ENCODE measurements at places on chromosomes 12 and 14.
A peak's percentile ranks its signal among the peaks of the same experiment; 100 is the strongest.

- no peak for DNase-seq
These were observed 353.1 kb downstream of the NAV3 start for GRCh38 chr12:78183824-78184223.

DNA sequence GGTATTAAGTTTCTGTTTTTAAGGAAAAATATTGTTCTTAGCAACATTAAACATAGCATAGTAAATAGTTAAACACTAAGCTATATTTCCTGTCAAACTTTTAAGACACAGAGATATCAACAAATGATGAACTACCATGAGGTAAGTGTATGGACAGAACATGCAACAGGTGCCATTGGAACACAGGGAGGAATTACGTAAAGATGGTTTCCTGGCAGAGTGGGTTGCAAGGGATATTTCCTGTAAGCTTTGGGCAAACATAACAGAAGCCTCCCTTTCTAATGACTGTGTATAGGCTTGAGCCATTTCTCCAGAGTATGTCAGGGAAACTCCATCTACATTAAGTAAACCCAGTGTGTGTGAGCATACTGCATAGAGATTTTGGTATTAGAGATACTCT, 31.7 kb upstream of the HELB start:
- no peak for DNase-seq

DNA sequence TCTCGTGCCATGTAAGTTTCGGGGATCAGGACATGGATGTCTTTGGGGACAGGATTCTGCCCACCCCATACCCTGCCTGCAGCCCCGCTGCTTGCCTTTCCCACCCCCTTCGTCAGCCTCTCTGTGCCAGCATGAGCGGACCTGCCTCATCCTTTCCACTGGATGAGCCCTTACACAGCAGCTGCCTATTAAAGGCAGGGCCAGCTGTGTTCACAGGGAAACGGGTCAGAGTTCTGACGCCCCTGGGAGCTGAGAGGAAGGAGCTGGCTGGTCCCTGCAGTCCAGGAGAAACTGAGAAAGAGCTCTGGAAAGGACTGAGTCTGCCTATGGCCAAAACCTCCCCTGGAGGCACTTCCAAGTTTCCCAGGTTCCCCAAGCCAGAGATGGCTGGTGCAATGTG, 83.5 kb upstream of the NCOR2 start:
- no peak for DNase-seq

DNA sequence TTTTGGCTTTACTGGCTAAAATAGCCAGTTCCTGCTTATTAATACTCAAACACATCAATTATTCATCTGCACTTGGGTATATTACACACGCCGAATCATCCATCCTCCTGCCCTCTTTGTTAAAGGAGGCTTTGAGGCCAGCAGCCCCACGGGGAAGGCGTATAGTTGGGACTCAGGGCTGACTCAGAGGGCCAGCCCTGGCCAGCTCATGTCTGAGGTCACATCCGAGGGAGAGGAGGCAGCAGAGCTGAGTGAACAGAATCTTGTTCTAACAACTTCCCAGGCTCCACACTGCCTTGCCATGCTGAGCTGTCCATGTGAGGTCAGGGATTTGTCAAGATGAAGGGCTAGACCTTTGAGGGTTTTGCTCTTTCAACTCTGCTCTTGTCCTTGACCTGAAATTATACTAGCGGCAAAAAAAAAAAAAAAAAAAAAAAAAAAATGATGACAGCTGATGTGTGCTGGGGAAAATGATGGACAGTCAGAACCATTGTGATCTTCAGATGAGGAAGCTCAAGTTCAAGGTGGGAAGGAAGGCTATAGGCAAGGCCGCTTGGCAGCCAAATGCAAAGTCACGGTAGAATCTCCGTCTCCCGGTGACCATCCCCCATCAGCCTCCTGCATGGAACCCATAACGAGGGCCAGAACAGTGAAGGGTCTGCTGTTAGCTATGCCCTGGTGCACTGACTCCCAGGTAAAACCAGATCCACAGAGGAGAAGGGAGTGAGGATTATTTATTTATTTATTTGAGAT, 12.5 kb upstream of the MARK3 start:
- peak; percentile 69 for DNase-seq

DNA sequence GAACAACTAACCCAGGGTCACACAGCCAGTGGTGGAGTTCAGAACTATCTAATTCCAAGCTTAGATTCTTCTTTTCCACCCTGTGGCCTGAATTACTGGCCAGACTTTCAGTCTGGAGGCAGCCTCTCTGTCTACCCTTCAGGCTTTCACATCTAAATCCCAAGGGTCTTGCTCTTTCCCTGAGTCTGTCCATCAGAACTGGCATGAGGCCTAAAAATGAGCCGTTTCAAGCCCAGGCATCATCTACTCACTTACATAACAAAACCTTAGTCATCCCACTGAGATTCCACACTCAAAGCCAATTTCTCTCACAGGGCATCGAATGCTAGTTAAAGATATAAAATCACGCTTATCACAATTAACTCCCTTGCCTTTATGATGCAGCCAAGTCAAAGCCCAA, 1.3 kb upstream of the PTGDR start:
- DNase-seq, result no peak

DNA sequence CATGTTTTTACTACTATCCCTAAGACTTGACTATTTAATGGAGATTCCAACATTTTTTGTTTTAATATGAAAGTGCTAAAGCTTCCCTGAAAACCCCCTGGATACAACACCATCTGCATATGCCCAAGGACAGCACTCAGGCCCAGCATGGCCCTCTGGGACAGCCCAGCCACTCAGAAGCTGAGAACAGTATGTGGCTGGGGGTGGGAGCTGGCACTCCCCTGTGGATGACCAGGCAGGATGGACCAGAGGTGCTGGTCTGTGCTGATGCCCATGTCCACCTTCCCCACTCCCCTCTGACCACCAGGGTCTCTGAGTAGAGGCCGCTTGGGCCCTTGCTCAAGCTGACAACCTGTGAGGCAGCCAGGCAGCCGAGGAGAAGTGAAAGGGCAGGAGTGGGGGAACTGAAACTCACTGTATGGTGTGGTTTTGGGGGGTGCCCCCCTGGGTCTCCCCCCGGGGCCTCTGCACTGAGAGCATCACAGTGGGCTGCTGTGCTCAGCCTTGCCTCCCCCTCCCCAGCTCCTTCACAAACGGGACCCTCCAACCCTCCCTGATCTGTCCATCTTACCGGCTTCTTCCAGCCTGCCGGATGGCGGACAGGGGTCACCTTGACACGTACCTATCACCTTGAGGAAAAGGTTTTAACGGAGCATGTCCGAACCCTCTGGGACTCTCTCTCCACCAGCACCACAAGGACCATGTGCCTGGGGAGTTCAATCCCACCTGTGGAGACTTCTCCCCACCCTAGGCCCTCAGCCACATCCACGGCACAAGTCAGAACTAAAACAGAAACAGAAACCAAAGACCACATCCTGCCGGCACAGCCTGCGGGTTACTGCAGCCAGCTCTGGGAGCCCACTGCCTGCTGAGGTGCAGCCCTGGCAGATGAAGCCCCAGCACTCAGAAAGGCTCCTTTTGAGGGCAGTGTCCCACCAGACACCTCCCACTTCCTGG, at the start of gene TMEM229B:
TSS of gene TMEM229B (minus strand) at position 785 of the 957 bp plus-strand sequence. CDS start 14,798 bp downstream, outside the sequence.
- no peak for DNase-seq

DNA sequence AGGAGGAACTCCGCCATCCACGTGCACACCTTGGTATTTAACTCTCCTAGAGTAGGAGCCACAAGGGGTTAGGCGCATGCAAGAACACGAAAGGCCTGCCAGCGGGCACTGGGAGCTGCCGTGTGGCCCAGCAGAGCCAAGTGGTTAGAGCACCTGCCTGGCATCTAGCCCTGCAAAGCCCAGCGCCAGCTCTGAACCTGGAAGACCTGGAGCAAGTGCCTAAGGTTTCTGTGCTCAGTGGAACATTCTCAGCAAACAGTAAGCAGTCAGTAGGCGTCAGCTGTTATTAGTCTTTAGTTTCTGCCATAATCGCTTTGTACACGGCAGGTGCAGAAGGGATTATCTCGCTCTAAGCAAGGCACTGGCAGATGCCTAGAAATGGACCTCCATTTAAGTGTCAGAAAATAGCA, 55.4 kb downstream of the SETD3 start:
- no peak for DNase-seq

DNA sequence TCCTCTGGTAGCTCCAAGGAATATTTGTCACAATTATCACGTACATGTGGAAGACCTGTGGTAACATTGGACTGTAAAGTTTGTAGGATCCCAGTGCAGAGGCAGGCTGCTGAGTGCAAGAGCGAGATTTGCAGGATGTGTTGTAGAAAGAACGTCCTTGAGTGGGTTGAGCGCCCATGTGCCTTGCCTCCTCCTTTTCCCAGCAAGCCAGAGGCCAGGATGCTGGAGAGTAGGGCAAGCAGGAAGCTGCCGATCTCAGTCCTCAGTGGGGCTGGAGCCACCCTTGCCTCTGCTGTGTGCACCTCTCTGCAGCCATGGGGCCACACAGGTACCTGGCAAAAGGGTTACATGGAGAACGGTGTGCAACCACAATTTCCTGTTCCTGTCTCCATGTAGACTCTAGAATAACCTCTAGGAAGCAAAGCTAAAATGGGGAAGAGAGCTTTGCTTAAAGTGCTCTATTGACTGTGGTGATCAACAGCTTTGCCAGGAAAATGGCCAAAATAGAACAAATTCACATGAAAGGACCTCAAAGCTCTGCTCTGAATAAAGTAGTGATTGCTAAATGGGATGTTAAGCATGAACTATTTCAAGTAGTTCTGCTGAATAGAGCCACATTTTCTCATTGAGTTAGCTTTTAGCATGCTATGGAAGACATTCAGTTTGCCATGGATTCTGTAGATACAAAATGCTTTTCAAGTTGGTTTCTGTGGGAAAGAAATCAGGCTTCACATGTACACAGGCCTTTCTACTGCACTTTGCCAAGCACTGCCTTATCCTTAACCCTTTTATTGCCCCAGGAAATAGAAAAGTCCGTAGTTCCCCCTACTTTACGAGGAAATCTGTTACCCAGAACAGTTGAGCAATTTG, 37.4 kb downstream of the ANKRD9 start:
- no peak for DNase-seq

DNA sequence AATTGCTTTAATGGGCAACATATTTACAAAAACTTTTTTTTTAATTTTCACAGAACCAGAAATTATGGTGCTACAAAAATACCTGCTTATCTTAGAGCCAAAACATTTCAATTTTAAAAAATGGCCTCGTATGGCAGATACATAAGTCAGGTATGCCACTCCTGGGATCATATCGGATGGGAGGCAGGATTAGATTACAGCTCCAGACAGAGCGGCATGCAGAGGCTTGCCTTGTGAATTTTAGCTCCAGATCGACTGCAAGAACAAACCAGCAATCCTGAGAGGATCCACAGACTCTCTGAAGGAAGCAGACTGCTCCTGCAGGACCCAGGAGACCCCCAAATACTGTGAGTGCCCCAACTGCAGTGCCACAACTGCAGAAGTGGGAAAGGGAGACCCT, 169.3 kb upstream of the AMIGO2 start:
- DNase-seq, result no peak

DNA sequence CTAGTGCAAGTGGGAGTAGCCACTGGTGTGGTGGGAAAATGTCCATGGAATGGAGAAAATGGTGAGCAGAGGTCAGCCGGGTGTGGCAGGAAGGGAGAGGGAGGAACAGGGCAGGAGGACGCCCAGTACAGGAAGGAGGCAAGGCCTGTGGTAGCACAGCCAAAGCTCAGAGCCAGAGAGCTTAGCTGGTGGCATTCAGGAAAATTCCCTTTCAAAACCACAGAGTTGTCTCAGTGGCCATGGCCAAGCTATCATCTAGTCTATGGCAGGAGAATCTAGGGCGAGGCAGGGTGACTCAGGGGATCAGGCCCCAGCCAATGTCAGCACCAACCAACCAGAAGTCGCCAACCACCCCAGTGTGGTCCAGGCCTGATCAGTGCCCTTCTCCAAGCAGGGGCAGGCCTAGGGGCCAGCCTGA, 67.7 kb upstream of the DDX11 start:
- no peak for DNase-seq
